Large intestine (tissue), 12 donors: ENCODE measurements at places on chromosomes 5 and 9.

DNA sequence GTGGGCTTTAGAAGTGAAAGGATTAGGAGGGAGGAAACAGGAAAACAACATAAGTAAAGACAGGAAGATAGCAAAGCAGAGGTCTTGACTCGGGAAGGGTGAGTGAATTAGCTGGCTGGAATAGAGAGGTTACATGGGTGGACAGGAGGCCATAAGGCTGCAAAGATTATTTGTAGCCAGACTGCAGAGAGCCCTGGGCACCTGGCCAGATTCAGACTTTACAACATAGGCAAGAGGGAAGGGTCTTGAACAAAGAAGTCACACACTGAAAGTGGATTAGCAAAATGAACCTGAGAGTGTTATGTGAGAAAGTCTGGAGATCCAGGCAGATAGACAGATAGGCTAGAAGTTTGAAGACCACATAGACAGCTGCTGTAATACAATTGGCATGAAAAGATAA is 29.7 kb upstream of the CER1 start:
- H3K27me3 ChIP-seq = no peaks in the 10 kb centered on the region
- no peak overlapping the region for H3K4me3 ChIP-seq
- H3K4me1 ChIP-seq = no peaks in the 10 kb centered on the region
- peaks cover 4% of the 10 kb centered on the region for H3K36me3 ChIP-seq
- no peak for DNase-seq

GRCh38 chr5:28046596-28046995 is 1008.2 kb upstream of the CDH9 start:
- H3K27ac ChIP-seq = no peak overlapping the region
- no peak overlapping the region for H3K4me3 ChIP-seq
- H3K36me3 ChIP-seq = no peaks in the 10 kb centered on the region
- H3K4me1 ChIP-seq = no peaks in the 10 kb centered on the region
- no peaks in the 10 kb centered on the region for H3K27me3 ChIP-seq

- H3K27ac ChIP-seq = no peak overlapping the region
- DNase-seq = no peak
- no peak overlapping the region for H3K4me3 ChIP-seq
- no peaks in the 10 kb centered on the region for H3K4me1 ChIP-seq
- H3K36me3 ChIP-seq = no peaks in the 10 kb centered on the region
These were observed 101.6 kb upstream of the DPYSL3 start for GRCh38 chr5:147611483-147611882.

DNA sequence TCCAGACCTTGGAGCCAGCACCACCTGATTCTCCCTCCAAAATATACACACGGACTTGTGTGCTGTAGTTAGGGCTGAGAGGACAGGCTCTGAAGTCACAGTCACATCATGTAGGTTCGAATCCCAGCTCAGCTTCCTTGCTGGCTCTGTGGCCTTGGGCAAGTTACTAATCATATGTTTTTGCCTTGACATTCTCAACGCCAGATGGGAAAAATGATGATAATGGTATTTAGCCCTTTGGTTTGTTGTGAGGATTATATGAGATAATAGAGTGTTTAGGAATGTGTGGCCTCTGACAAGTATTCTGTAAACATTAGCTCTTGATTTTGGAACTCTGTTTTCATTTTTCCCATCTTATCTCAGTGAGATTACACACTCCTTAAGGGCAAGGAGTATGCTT is 72.5 kb downstream of the PLAC8L1 start:
- DNase-seq = no peak
- H3K4me3 ChIP-seq = no peak overlapping the region
- H3K4me1 ChIP-seq = peaks cover 6% of the 10 kb centered on the region
- no peaks in the 10 kb centered on the region for H3K27me3 ChIP-seq
- H3K27ac ChIP-seq = no peak overlapping the region
- H3K36me3 ChIP-seq = peaks cover 5% of the 10 kb centered on the region

DNA sequence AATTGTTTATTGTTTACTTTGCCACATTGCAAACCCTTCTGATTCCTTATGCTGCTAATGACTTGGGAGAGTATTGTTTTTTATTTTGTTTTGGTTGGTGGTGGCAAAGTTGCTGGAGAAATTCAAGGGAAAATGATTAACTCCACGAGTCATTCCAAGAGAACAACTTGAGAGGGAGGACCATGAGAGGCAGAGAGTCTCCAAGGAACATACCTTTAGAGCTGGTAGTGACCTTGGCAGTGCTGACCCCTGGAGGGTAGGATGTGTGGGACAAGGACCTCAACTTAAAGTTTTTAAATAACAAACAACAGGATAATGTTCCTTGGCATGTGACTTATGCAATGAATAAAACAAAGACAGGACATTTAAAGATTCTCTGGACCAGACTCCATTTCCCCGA is 139.7 kb downstream of the LRRC70 start:
- no peak overlapping the region for H3K27ac ChIP-seq
- no peak for DNase-seq
- H3K36me3 ChIP-seq = no peaks in the 10 kb centered on the region

- DNase-seq = no peak
- H3K36me3 ChIP-seq = no peaks in the 10 kb centered on the region
- H3K4me3 ChIP-seq = no peak overlapping the region
- H3K27ac ChIP-seq = no peak overlapping the region
These were observed 51.3 kb upstream of the FER start for GRCh38 chr5:108696407-108696806.

DNA sequence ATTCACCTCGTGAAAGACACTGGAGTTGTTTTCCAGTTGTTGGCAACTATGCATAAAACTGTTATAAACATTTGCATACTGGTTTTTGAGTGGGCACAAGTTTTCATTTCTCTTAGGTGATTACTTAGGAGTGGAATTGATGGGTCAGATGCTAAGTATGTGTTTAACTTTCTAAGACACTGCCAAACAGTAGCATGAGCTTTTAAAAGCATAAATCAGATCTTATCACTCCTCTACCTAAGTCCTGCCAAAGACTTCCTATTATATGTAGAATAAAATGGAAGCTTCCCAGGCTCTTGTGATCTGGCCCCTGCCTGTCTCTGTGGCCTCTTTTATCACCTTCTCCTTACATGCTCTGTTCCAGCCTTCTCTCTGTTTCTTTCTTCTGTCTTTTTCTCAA is 72.6 kb downstream of the SH3RF2 start:
- no peaks in the 10 kb centered on the region for H3K27me3 ChIP-seq
- no peak overlapping the region for H3K4me3 ChIP-seq
- DNase-seq = no peak
- H3K36me3 ChIP-seq = peaks cover 10% of the 10 kb centered on the region
- H3K4me1 ChIP-seq = peaks cover 13% of the 10 kb centered on the region
- no peak overlapping the region for H3K27ac ChIP-seq

DNA sequence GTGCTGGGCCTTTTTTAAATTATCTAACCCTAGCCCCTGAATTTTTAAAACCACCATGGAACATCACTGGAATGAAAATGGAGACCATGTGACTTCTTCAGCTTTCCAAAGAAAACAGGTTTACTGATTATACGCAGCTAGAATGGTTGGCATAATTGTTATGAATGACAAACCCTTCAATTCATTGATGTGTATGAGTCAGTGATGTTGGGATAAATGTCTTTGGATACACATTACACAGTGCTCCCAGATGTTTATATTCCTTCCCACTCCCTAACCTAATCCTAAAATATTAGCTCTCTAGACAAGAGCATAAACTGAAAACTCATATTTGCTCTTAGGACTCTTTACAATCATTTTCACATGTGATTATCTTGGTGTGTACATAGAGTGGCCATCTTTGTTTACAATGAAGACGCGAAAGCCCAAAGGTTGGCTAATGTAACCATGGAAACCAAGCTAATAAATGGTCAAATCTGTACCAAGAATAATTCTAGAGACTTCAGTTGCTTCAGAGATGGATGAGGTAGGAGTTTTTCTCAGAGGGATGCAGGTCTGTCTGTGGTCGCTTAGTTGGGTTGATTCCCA is 131.2 kb upstream of the HMHB1 start:
- DNase-seq = no peak
- no peaks in the 10 kb centered on the region for H3K4me1 ChIP-seq
- no peaks in the 10 kb centered on the region for H3K36me3 ChIP-seq

GRCh38 chr9:36903541-36904435 is 130.3 kb downstream of the PAX5 start:
- H3K36me3 ChIP-seq = no peaks in the 10 kb centered on the region
- H3K4me3 ChIP-seq = no peak overlapping the region
- DNase-seq = no peak
- peaks cover 35% of the 10 kb centered on the region for H3K27me3 ChIP-seq

GRCh38 chr5:32446630-32447029 is 2.1 kb upstream of the ZFR start:
- H3K4me1 ChIP-seq = peaks cover 25% of the 10 kb centered on the region
- H3K27me3 ChIP-seq = no peaks in the 10 kb centered on the region
- no peaks in the 10 kb centered on the region for H3K36me3 ChIP-seq

GRCh38 chr5:150729859-150730258 is 29.0 kb downstream of the DCTN4 start:
- H3K27me3 ChIP-seq = no peaks in the 10 kb centered on the region
- peaks cover 62% of the 10 kb centered on the region for H3K36me3 ChIP-seq
- no peaks in the 10 kb centered on the region for H3K4me1 ChIP-seq
- H3K27ac ChIP-seq = no peak overlapping the region
- DNase-seq = no peak

DNA sequence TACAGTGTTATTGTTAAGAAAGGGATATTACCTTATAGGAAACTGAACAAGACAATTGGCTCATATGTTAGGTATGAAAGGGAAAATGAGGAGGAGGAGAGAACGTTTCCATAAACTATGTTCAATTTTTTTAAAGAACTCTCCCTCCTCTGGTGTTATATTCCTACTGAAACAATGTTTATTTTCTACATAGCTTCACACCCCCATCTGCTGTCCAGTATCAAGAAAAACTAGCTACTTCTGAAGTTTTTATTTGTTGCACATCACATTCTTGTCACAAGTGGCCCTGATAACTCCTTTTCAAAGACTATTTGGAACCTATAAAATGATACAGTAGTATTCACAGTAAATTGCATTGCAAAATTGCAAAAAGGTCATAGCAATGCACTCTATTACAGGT is 223.4 kb upstream of the FAM174A start:
- DNase-seq = no peak
- no peak overlapping the region for H3K4me3 ChIP-seq
- H3K27ac ChIP-seq = no peak overlapping the region
- H3K27me3 ChIP-seq = no peaks in the 10 kb centered on the region

DNA sequence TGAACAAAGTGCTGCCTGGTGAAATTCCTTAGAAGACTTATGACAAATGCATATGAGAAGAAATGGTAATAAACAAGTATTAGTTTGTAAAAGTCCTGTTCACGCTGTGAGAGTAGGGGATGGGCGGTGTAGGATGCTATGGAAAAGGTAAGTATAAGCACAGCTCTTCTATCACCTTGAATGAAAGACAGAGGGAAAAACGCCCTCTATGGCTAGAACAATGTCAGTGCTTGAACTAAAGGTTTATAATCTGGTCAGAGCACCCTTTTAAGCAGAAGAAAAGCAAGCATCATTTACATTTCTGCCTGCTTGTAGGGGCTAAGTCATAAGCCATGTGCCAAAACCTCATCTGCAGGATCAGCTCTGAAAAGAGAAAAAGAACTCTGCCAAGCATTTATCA is 115.2 kb downstream of the LHFPL2 start:
- no peak overlapping the region for H3K4me3 ChIP-seq
- no peak for DNase-seq
- H3K27ac ChIP-seq = no peak overlapping the region
- no peaks in the 10 kb centered on the region for H3K4me1 ChIP-seq
- no peaks in the 10 kb centered on the region for H3K27me3 ChIP-seq
